Lower lobe of right lung (tissue), 2 donors: ENCODE measurements at places on chromosomes 3 and 15.

- DNase-seq: no peak
Measured at GRCh38 chr15:74913041-74913440, 6.4 kb upstream of the FAM219B start.

- DNase-seq: no peak
Measured at GRCh38 chr15:65937054-65937453, 67.8 kb downstream of the RAB11A start.

GRCh38 chr15:33021806-33022389 is 172.6 kb downstream of the FMN1 start:
- DNase-seq: no peak

DNA sequence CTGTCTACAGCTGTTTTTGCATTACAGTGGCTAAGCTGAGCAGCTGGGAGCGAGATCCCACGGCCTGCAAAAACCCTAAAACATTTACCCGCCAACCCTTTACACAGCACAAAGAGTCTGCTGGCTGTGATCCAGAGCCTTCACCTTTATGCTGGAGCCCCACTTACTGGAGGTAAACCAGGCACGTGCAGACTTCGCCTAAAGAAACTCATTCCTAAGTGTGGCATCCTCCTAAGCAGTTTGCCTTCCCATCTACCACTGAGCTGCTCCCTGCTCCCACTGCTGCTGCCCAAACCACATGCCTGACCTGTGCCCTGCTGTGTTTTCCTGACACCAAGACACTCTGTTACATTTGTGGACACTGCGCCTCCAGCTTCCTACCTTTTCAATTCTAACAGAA is 53.0 kb downstream of the CHSY1 start:
- DNase-seq: no peak

GRCh38 chr15:33182278-33182905 is 12.1 kb downstream of the FMN1 start:
- no peak for DNase-seq

- no peak for DNase-seq
Measured at GRCh38 chr3:112496366-112497067, 2.8 kb downstream of the BTLA start.

DNA sequence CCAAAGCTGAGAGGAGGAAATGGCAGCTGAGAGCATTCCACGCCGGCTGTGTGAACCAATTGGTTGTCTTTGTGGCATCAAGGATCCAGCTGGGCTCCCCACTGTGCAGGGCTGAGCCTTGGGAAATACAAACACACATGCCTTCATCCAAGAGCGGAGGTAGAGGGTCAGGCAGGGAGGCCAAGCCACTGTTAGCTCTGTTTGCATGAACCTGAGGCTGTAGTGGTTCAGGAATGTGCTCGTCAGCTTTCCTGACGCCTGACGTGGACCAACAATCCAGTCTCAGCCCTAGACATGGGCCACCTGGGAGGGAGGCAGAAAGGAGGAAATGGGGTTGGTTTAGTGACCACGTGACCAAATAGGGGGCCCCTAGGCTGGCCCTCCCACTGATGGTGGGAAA is 276.9 kb downstream of the TLE3 start:
- DNase-seq: no peak

- DNase-seq: no peak
Measured at GRCh38 chr3:151391720-151392119, 7.2 kb upstream of the P2RY12 start.

- no peak for DNase-seq
Measured at GRCh38 chr3:169627073-169627472, 36.4 kb downstream of the MECOM start.

DNA sequence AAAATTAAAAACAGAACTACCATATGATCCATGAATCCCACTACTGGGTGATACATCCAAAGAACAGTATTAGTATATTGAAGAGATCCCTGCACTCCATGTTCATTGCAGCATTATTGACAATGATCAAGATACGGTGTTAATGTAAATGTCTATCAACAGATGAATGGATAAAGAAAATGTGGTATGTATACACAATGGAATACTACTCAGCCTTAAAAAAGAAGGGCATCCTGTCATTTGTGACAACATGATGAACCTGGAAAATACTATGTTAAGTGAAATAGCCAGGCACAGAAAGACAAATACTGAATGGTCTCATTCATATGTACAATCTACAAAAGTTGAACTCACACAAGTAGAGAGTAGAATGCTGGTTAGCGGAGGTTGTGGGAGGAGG is 16.6 kb downstream of the TTC23 start:
- no peak for DNase-seq

- DNase-seq: no peak
Measured at GRCh38 chr15:48086576-48086975, 34.2 kb upstream of the SLC24A5 start.

- no peak for DNase-seq
Measured at GRCh38 chr3:140019946-140020345, 85.0 kb downstream of the CLSTN2 start.

DNA sequence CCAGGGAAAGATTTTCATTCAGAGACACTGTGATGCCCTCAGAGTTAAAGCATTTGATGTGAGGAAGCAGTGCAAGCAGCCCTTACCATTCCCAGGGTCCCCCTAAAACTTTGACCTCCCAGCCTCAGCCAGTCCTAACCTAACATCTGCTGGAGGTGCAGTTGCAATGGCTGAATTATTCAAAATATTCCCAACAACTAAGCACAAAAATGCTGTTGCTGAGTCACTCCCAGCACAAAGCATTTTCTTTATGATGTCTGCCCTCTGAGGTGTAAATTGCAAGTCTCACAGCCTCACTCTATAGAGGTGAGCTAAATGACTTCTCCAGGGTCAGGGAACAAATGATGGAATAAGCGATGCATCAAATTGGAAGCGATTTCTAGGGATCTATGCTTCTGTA is 6.4 kb upstream of the REC114 start:
- DNase-seq: no peak

GRCh38 chr3:58157700-58158099 is 53.1 kb downstream of the DNASE1L3 start:
- no peak for DNase-seq
